ENCODE measurements at places on chromosomes 11 and 22. TPM values are rescaled to one million over a fixed set of nuclear protein-coding genes. Genes with fewer than 3 reads are reported as not detected.

The KCTD14 gene
- 6.0 TPM for total RNA-seq

- no peaks in the 10 kb centered on the region for H3K27me3 ChIP-seq
- DNase-seq = peak; percentile 81
- no peaks in the 10 kb centered on the region for H3K36me3 ChIP-seq
- no peak overlapping the region for H3K4me3 ChIP-seq
- H3K4me1 ChIP-seq = no peaks in the 10 kb centered on the region
- no peak overlapping the region for H3K27ac ChIP-seq
Observed at GRCh38 chr22:36180038-36180880, 19.7 kb upstream of the APOL3 start.

DNA sequence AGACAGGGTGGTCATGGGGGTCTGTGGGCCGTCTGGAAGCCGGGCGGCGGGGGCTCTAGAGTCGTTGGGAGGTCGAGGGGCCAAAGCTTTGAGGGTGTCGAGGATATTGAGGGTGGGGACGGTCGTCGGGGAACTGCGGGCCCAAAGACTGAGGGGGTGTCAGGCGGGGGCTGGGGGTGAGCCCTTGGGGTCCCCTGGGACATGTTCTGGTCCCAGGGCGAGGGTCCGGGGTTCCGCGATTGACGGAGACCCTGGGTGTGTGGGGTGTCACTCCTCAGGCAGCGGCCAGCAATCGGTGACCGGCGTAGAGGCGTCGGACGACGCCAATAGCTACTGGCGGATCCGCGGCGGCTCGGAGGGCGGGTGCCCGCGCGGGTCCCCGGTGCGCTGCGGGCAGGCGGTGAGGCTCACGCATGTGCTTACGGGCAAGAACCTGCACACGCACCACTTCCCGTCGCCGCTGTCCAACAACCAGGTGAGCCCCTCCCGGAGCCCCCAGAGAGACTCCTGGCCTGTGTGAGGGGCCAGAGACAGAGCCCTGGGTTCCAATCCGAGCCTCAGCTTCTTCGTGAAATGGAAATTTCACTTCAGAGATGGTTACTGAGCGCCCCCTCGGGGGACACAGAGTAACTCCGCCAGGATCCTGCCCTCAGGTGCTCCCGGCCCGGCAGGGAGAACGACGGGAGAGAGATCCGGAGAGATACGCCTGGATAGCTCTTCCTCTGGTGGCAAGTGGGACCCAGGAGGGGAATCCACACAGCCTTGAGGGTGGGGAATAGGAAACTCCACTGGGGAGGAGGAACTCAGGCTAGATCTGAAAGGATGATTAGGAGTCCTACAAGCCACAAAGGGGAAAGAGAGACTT lies 714 bp downstream of the SDF2L1 start:
- no peaks in the 10 kb centered on the region for H3K27me3 ChIP-seq
- H3K4me1 ChIP-seq = peaks cover 5% of the 10 kb centered on the region

DNA sequence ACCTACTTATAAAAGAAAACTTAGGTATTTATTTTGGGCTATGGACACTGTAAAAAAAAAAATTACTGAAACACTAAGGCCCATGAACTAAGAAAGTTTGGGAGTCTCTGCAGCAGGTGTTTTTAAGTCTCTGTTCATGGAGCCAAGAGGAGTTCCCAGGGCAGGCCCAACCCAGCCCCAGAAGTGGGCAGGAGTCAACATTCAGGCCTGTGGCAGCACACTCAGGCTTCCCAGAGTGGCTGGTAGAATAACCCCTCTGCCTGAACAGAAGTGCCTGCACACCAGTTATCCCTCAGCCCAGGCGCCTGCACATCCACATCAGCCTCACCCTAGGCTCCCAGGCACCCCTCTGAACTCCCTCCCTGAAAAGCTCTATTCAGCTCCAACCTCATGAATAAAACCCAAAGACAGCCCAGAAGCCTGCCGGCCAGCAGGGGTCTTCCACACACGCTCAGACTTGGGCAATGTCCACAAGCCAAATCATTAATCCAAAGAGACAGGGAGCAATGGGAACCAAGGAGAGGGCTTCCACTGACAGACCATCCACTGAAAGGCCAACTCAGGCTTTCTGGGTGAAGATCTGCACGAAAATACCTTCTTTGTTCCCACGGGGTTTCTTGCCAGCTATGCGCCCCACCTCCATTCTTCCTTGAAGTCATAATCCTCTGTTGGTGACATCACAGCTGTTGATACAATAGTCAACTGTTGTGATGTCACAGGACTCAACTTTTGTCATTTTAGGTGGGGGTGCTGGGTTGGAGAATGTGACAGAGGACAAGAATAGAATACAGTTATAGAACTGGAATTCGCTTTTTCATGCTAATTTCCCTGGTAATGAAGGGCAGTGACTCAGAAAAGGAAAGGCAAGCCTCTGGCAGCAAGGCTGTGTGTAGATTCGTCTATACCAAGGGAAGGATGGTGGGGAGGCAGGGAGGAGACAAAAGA lies 83.7 kb downstream of the RPL27A start:
- H3K36me3 ChIP-seq = no peaks in the 10 kb centered on the region
- peaks cover 12% of the 10 kb centered on the region for H3K4me1 ChIP-seq
- no peaks in the 10 kb centered on the region for H3K27me3 ChIP-seq

- H3K4me1 ChIP-seq = peaks cover 10% of the 10 kb centered on the region
- no peaks in the 10 kb centered on the region for H3K27me3 ChIP-seq
- peak; percentile 52 for DNase-seq
- no peaks in the 10 kb centered on the region for H3K36me3 ChIP-seq
- peak overlapping the region; percentile 90 for H3K27ac ChIP-seq
- no peak overlapping the region for H3K4me3 ChIP-seq
Observed at GRCh38 chr11:10561043-10561818, 7.2 kb downstream of the LYVE1 start.

DNA sequence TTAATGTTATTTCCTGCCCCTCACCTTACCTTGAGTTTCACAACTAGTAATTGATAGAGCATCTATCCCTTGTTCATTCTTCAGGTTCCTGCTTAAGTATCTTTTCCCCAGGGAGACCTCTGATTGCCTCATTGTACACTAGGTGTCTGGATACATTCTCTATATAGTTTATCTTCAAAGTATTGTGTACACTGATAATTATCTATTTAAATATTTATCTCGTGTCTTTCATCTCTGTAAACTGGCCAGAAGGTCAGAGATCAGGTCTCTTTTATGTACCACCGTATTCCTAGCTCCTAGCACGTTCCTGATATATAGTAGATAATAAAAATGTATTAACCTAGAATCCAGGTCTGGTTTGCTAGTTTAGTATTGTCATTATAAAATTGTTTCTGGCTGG lies 6.4 kb downstream of the TMEM126B start:
- H3K27me3 ChIP-seq = no peaks in the 10 kb centered on the region
- no peak overlapping the region for H3K27ac ChIP-seq
- DNase-seq = no peak
- H3K4me3 ChIP-seq = no peak overlapping the region
- H3K4me1 ChIP-seq = no peaks in the 10 kb centered on the region
- H3K36me3 ChIP-seq = peaks cover 5% of the 10 kb centered on the region

All from hepatocyte (in vitro differentiated cells).